WTC11 (cell line): ENCODE measurements at places on chromosomes 6 and 20. TPM values are rescaled to one million over a fixed set of nuclear protein-coding genes. Genes with fewer than 3 reads are reported as not detected.

PRSS16 gene
- 18.5 to 21.1 TPM (median 19.3 TPM) in 3 replicates for total RNA-seq

JAG1 gene
- total RNA-seq: 38.3 to 45.2 TPM (median 41.6 TPM) in 3 replicates

DOP1A gene
- total RNA-seq: 13.1 to 16.9 TPM (median 15.1 TPM) in 3 replicates

ENPP1 gene
- total RNA-seq: 29.7 to 34.9 TPM (median 30.8 TPM) in 3 replicates

PRND gene
- 0.04 to 0.07 TPM in 2 of 3 replicates, not detected in the other for total RNA-seq

MYB gene
- total RNA-seq: 4.3 to 6.1 TPM (median 5.1 TPM) in 3 replicates

SLC26A8 gene
- total RNA-seq: 0.46 to 0.80 TPM (median 0.50 TPM) in 3 replicates

SSTR4 gene
- not detected in 3 replicates for total RNA-seq

MAP3K5 gene
- total RNA-seq: 1.6 to 1.9 TPM (median 1.7 TPM) in 3 replicates

C6orf52 gene
- 0.42 to 1.8 TPM (median 0.50 TPM) in 3 replicates for total RNA-seq

GSTA2 gene
- total RNA-seq: 0.14 TPM in 1 of 3 replicates, not detected in the others

GRCh38 chr6:121592261-121592935 lies 157.0 kb downstream of the GJA1 start:
- no peak for DNase-seq

DNA sequence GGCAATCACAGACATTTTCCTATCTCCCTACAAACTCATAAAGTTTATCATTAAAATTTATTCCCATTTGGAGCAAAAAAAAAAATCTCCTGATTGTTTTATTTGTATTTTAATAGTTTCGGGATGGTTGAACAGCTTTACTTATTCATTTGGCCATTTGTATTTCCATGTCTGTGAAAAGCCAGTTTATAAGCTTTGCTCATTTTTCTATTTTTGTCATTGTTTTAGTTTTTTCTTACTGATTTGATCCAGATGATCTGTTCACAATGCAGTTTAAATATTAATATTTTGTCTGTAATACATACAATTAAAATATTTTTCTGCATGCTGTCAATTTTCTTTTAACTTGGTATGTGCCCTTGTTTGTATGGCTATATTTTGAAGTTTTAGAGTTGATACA lies 65.2 kb upstream of the CCN2 start:
- no peak for DNase-seq

GRCh38 chr6:143241111-143241510 lies 180.4 kb downstream of the AIG1 start:
- no peak for DNase-seq

DNA sequence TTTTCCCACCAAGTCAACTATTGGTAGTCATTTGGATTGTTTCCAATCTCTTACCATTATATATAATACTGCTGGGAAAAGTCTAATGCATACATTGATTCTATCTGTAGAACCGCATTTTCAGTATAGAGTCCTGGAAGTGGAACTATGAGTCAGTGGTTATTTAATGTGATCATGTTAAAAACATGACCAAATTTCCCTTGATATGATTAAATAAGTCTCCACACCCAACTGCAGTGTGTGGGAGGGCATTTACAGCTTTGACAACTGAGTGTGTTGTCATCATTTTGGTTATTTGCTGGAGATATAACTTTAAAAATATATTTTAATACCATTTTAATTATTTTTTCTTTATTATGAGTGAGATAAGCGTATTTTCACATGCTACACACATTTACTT lies 1027.6 kb downstream of the EYS start:
- no peak for DNase-seq

- DNase-seq: no peak
Observed at GRCh38 chr6:150915880-150916265, 50.4 kb downstream of the MTHFD1L start.

- DNase-seq: no peak
Observed at GRCh38 chr6:163585932-163586437, 171.5 kb downstream of the QKI start.
